ENCODE measurements at places on chromosomes 6 and 20. TPM values are rescaled to one million over a fixed set of nuclear protein-coding genes. Genes with fewer than 3 reads are reported as not detected.
A peak's percentile ranks its signal among the peaks of the same experiment; 100 is the strongest.

DNA sequence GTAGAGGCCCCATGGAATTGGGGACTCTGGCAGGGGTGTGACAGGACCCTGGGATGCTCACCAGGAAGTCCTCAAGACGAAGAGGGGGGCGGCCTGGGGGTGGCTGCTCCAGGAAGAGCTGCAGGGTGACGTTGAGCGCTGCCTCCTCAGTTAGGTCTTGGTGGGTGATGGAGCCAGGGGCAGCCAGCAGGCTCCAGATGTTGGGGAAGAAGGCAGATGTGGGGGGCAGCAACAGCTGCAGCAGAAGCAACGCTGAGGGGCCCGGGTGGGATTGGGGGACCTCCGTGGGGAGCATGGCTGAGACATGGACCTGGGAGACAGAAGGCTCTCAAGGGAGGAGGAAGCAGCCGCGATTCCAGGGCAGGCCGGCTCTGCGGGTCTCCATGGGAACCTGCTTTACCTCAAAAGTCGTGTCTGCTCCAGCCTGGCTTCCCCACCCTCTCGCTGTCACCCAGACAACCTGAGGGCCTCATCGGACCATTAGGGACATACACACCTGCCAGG is 591 bp downstream of the VWA7 start:
- DNase-seq: no peak

DNA sequence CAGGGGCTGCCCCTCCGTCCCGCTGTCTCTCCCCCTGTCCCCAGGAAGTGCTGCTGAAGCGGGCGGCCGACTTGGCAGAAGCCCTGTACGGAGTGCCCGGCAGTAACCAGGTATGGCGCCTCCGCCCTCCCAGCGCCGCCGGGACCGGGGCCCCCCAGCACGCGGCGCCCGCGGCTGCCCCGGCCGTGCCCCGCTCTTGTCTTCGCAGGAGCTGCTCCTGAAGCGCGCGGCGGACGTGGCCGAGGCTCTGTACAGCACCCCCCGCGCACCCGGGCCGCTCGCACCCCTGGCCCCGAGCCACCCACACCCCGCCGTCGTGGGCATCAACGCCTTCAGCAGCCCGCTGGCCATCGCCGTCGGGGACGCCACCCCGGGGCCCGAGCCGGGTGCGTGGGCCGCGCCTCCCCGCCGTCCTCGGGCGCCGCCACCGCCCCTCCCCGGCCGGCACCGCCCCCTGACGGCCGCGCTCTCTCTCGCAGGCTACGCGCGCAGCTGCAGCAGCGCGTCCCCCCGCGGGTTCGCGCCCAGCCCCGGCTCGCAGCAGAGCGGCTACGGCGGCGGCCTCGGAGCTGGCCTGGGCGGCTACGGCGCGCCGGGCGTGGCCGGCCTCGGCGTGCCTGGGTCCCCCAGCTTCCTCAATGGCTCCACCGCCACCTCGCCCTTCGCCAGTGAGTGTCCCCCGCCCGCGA is 48.4 kb downstream of the CPXM1 start:
- DNase-seq: peak; percentile 73

Gene RIMS4
- polyA plus RNA-seq: 0.38 TPM

DNA sequence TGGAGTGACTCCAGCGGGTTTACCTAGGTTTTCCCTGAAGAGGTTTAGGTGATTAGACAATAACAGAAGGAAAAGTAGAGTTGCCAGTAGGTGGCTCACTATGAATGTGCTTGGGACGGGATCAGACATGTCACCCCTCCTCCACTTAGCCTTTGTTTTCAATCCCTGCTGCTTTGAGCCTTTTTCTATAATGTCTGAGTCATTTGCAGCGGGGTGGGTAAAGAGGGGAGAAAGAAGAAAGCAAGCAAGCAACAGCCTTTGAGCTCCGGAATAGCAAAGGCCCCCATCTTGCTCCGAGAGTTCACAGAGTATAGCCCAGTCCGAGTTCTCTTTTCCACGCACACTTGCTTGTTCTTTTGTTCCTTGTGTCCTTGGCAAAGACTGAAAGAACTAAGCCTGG is 129.1 kb downstream of the PACRG start:
- DNase-seq: no peak

Gene ANGPT4
- 0.14 TPM for polyA plus RNA-seq

Gene CGA
- 0.41 TPM for polyA plus RNA-seq

Gene HTR1E
- not detected for polyA plus RNA-seq

- DNase-seq: peak; percentile 71
Measured at GRCh38 chr6:39102071-39102820, 12.7 kb downstream of the SAYSD1 start.

DNA sequence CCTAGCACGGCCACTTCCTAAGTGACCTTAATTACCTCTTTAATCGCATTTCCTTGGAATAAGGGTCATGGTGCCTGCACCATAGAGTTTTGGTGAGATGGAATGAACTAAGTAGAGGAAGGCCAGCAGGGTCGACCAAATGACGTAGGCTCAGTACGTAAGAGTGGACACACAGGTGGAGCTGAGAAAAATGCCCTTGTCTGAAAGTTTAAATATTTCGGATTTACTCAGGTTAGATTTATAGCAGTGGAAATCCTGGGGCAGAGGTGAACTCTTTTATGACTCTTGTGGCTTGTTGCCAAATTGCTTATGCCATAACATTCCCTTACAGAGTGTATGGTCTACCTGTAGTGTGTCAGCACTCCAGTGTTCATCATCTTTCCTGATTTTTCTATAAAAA is 23.6 kb upstream of the BTBD3 start:
- no peak for DNase-seq

- no peak for DNase-seq
Measured at GRCh38 chr6:72948153-72948552, 277.1 kb downstream of the KHDC1L start.

Gene OSER1
- 27.4 TPM for polyA plus RNA-seq

DNA sequence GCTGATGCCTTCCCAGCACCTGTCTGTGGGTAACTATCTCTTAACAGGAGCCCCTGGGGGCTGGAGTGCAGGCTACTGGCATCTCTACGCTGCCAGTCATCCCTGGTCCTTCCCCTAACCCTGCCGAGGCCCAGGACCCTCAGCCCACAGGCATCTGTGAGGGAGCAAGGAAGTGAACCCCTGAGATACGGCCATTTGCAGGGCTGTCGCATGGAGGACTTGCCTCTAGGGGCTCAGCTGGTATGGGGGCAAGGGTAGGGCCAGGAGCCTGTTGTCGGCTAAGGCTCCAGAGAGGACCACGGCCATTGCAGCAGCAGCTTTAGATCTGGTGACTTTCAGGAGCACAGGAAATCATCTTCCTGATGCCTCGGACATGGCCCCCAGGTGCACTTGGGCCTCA is 49.7 kb downstream of the MAP3K4 start:
- no peak for DNase-seq

- no peak for DNase-seq
Measured at GRCh38 chr20:40317156-40317790, 371.8 kb downstream of the MAFB start.

DNA sequence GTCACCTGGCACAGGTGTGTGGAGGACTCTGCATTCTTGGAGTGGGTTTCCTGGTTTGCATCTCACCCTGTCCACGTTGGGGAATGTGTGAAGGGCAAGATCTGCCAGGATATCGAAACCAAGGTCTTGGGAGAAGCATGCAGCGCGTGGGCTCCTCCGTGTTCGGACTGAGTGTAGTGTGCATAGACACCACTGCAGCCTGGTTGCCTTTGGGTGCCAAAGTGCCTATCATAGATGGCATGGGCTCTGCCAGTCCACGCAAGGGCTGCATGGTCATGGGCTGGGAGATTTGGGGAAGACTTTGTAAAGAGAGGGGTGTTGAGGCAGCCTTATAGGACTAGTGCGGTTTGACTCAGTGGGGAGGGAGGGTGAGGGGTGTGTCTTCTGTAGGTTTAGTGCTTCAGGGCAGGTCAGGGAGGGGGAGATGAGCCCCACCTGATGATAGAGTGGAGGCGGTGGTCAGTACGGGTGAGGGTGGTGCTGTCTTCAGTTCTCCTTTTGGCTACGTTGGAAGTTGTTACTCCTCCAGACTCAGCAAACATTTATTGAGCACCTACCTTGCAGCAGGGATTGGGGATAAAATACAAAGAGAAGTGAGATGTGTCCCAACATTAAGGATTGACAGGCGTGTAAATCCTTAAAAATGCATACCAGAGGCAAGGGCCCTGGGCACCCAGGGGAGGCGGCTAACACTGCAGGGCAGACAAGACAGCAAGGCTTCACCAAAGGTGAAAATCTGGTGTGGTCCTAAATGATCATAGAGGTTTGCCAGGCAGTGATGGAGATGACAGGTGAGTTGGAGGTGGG is 28.3 kb downstream of the DUSP22 start:
- DNase-seq: no peak

Measured in right cardiac atrium (tissue), 5 donors.